ENCODE measurements at places on chromosomes 16 and 17.
A peak's percentile ranks its signal among the peaks of the same experiment; 100 is the strongest.

GRCh38 chr17:42016411-42016831, 818 bp downstream of the DNAJC7 start:
- DNase-seq, result peak; percentile 25

GRCh38 chr17:80423536-80424225, 8.7 kb downstream of the ENDOV start:
- DNase-seq, result no peak

- no peak for DNase-seq
These were observed 18.1 kb downstream of the USP36 start for GRCh38 chr17:78822552-78822951.

DNA sequence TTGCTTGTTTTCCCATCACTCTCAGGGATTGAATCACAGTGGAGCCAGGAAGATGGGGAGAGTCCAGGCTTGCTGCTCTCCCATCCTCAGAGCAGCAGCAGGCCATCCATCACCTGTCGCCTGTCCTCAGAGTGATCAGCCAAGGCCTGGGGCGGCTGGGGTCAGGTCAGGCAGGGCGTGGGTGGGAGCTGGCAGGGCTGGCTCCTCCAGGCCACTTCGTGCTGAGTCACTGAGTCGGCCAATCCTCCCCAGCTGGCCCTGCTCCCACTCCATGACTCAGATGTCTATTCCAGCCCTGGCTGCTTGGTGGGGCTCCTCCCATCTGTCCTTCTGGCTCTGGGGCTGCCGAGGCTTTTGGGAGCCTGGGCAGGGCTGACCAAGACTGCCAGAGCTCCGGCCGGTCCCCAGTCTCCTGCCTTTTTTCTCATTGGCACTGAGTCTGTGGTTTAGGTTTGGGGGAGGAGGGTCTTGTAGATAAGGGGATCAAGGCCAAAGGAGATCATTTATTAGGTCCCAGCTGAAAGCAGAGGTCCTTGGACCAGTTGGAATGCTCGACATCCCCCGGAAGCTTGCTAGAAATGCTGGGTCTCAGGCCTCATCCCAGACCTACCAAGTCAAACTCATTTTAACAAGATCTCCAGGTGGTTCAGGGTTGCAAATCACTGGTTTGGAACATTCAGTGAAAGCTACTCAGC, 72.7 kb downstream of the ABCC1 start:
- peak; percentile 95 for DNase-seq

- peak; percentile 83 for DNase-seq
These were observed at the start of gene MPG for GRCh38 chr16:77807-78443. Gene MPG, plus strand, starts transcription at chr16:78225. Its CDS starts 85 bp downstream, at chr16:78310.

- no peak for DNase-seq
These were observed 121.4 kb downstream of the BANP start for GRCh38 chr16:88072571-88073001.

- no peak for DNase-seq
These were observed 798.4 kb upstream of the EEF2KMT start for GRCh38 chr16:5895976-5896375.

DNA sequence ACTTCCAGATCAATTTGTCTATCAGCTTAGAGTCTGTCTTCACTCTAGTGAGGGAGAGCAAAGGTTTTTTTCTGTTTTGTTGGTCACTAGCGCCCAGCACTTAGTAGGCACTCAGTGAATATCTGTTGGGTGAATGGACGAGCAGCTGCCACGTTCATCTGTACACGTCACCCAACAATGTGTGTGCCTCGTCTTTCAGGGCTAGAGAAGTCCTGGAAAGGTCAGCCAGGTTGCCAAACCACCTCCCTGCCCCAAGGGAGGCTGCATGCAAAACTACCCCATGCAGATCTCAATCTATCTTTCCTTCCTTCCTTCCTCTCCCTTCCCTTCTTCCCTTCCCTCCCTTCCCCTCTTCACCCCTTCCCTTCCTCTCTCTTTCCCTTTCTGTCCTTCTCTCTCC, 340.9 kb downstream of the SOX9 start:
- no peak for DNase-seq

- DNase-seq, result no peak
These were observed 99.2 kb downstream of the GOSR1 start for GRCh38 chr17:30576326-30576861.

- no peak for DNase-seq
These were observed 9.8 kb downstream of the GABARAPL2 start for GRCh38 chr16:75575958-75576357.

DNA sequence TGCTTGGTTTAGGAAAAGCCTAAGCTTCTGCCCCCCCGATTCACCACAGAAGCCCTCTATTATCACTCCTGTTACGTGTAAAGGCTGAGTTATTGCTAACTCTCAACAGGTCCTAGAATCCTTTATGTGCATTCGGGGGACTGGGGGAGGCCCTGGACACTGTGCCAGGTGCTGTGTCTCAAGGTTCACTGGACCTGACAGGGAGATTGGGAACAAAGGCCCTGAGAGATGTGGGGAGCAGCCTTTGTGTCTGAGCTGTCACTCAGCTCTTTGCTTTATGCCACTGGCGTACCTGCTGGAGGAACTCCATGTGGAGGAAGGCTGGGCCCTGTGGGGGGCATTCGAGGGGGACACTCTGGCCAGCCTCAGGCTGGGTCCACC, 65.9 kb downstream of the METRNL start:
- no peak for DNase-seq

GRCh38 chr16:49830873-49831272, 25.0 kb downstream of the ZNF423 start:
- no peak for DNase-seq

DNA sequence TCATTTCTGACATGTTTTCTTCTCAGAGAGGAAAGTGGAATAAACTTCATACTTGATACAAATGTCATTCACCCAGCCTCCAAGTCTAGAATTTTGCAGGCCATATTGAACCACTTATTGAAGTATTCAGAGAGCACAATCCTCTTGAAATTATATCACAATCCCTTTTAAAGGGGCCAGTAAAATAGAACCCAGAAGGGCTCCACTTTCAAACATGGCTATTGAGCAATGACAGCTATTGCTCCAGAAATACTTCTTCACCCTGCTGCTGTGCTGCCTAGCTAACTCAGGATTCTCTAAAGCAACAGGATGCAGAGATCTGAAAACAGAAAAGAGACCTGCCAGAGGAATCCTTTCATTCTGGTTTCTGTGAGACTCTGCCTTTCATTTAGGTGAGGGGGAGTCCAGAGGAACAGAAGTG, 275.0 kb upstream of the CDH5 start:
- no peak for DNase-seq

- DNase-seq, result no peak
These were observed 22.5 kb upstream of the MAF start for GRCh38 chr16:79623062-79623461.

- peak; percentile 52 for DNase-seq
These were observed 5.6 kb downstream of the SF3B3 start for GRCh38 chr16:70529051-70529777.

Data from kidney tubule cell (primary cell).